Activated T-helper 2 cell treated with anti-CD3 and anti-CD28 coated beads, Interferon-gamma antibody, Interleukin-2, Interleukin-4, amounts not matched to agents 10 μg/mL and 5 μg/mL and 100 μg/mL, durations not matched to agents 14 hours and 24 hours and 36 hours (primary cell): ENCODE measurements at places on chromosomes 5 and 9. TPM values are rescaled to one million over a fixed set of nuclear protein-coding genes. Genes with fewer than 3 reads are reported as not detected.
A peak's percentile ranks its signal among the peaks of the same experiment; 100 is the strongest.

DNA sequence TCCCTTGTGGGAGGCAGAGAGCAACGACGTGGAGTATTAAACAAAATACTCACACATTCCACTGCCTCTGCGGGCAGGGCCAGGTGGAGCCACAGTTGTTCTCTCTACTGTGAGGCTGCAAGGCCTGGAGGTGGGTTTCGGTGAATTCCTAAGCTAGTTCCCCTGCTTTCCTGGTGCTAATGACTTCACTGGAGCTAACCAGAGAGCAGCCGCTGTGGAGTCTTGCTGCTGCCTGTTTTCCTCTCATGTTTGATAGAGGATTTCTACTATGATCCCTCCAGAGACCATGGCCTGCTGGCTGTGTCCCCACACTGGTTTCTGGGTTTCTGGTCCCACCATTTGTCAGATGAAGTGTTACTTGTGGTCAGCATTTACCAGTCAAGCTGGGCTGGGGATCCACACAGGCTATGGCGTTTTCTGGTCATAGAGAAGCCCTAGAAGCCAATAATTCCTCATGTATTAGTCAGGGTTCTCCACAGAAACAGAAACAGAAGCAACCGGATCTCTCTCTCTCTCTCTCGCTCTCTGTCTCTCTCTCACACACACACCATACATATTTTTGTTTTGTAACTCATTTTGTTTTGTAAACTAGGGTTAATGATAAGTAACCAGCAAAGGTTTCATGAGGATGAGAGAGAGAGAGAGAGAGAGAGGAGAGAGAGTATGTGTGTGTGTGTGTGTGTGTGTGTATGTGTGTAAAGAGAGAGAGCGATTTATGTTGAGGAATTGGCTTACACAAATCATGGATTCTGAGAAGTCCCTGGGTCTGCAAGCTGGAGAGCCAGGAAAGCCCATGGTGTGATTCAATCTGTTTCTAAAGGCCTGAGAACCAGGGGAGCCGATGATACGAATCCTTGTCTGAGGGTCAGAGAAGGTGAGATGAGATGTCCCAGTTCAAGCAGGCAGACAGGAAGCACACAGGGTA lies 403.0 kb downstream of the GADD45G start:
- H3K27ac ChIP-seq: no peak overlapping the region
- no peaks in the 10 kb centered on the region for H3K4me1 ChIP-seq
- no peak for DNase-seq
- H3K27me3 ChIP-seq: peaks cover 24% of the 10 kb centered on the region
- no peaks in the 10 kb centered on the region for H3K36me3 ChIP-seq

DNA sequence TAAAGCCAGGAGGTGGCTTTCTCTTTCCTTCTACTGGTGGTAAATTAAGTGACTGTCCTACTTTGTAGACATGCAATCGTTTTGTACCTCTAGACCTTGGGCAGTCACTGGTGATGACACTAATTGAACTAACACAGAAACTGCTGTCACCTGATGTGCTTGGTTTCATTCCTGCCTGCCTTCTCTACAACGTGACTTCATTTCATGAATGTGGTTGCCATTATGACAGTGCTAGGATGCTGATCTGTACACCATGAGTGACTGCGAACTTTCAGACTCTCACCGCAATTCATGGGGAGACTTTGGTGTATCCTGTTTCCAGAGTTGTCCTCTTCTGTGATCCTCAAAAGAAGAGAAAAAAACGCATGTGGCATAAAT lies 47.5 kb downstream of the UBE2QL1 start:
- H3K4me1 ChIP-seq: peaks cover 50% of the 10 kb centered on the region
- H3K27me3 ChIP-seq: peaks cover 24% of the 10 kb centered on the region
- peak overlapping the region; percentile 74 for H3K27ac ChIP-seq

DNA sequence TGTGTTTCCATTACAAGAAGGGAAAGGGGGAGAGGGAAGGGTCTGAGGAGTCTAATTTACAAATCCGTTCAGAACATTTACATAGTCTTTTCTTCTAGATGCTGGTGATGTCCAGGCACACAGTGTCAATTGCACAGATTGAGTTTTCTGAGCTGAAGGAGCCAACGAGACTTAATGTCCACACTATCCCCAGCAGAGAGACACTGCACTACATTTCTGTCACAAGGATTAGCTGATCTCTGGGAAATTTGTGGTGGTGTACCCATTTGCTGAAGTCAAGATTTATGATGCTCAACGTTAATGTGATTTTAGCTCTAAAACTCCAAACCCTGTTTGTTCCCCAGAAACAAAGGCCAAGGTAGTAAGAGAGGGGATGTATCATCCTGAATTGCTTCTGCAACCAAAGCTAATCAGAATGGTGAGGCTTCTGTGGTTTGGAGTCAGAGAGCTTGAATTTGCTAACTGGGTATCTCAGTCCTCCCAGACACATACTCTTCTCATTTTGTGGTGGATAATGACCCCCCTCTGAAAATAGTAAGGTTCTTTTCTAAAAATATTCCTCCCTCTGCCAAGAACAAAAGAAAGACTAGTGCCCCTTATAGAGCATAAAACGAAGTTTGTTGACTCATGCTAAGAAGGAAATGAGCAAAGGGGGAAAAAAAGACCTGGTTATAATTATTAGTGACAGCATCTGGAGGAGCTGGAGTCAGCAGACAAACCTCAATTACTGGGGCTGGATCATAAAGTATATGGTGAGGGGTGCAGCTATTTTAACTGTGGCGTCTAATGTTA lies 416.9 kb downstream of the PSAT1 start:
- no peaks in the 10 kb centered on the region for H3K36me3 ChIP-seq
- no peak overlapping the region for H3K4me3 ChIP-seq
- H3K4me1 ChIP-seq: no peaks in the 10 kb centered on the region
- H3K27ac ChIP-seq: no peak overlapping the region
- H3K27me3 ChIP-seq: no peaks in the 10 kb centered on the region
- no peak for DNase-seq

The MUSK gene
- total RNA-seq: not detected in 2 replicates

DNA sequence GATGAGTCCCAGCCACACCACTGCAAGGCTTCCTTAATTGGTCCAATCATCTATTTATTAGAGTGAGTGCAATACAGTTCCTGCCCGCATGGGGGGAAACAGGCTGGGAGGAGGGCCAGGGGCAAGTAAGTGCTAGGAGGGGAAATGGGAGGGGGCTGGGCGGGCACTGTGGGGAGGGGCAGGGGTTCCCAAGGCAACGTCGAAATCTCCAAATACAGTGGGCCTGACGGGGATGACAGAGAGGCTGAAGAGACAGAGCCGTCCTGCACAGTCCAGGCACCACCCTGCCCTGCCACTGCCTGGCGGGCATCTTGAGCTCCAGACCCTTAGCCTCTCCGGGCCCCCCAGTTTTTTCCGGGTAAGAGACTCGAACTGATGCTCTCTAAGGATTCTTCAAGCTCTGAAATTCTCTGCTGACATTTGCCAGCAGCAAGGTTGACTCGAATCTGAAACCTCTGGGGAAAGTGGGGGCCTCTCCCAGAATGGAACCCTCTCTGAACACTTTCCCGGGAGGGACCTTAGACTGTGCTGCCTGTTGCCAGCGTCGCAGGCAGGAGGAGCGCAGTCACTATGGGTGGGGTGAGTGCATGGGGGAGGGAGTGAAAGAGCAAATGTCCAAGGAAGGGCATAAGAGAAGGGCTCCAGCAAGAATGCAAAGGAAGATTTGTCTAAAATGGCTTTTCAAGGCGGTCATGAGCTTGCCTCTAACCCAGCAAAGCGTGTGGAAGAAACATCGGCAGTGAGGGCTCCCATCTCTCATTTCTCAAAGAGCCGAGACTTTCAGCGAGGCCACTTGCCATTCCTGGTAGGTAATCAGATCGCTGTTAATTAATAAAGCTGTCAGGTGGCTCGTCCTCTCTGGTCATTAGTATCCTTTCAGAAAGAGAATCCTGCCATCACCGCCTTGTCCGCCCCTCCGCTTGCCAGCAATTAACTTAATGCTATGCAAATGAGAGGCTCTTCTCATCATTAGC lies 99.0 kb downstream of the GTF3C4 start:
- H3K4me1 ChIP-seq: peaks cover 24% of the 10 kb centered on the region
- peaks cover 17% of the 10 kb centered on the region for H3K36me3 ChIP-seq
- peak; percentile 56 for DNase-seq
- H3K27me3 ChIP-seq: peaks cover 15% of the 10 kb centered on the region

The NHP2 gene
- 221 and 228 TPM in 2 replicates for total RNA-seq

DNA sequence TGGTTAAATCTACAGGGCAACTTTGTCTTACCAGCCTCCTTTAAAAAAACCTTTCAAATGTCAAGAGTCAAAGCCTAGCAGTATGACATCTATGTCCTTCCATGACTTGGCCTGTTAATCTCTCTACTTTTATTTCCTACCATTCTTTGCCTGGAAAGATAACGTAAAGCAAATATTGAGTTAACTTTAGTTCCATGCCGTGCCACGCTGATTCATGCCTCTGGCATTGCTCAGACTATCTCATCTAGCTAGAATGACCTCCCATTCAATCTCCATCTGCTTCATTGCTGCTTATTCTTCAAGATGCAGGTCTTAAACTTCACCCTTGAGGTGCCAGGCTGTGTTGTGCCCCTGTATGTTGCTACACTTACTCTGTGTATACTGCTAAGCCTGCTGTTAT lies 729.8 kb downstream of the EFNA5 start:
- H3K4me3 ChIP-seq: no peak overlapping the region
- no peaks in the 10 kb centered on the region for H3K4me1 ChIP-seq
- no peaks in the 10 kb centered on the region for H3K27me3 ChIP-seq
- DNase-seq: no peak

The EFNA5 gene
- total RNA-seq: 0.32 TPM in 1 of 2 replicates, not detected in the other

DNA sequence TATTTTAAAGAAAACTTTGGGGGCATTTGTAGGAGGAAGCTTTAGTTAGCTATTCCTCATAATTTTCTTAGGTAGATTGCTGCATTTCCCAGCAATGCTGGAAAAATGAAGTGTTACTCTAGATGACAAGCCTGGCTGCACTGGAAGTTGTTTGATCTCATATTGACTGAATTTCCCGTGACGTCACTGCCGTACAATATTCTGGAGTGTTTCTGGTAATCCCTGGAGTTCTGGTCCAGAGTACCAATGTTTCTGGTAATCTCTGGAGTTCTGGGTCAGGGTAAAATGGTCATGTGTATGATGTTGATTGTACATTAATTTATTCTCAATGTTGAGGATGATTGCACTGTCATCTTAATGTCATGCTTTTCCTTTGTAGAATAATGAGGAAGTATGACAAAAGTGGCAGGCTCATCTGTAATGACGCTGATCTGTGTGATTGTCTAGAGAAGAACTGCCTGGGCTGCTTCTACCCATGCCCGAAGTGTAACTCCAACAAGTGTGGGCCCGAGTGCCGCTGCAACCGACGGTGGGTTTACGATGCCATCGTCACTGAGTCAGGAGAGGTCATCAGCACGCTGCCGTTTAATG lies 26.2 kb downstream of the ARL14EPL start:
- no peak overlapping the region for H3K4me3 ChIP-seq
- no peak for DNase-seq
- peaks cover 17% of the 10 kb centered on the region for H3K27me3 ChIP-seq

DNA sequence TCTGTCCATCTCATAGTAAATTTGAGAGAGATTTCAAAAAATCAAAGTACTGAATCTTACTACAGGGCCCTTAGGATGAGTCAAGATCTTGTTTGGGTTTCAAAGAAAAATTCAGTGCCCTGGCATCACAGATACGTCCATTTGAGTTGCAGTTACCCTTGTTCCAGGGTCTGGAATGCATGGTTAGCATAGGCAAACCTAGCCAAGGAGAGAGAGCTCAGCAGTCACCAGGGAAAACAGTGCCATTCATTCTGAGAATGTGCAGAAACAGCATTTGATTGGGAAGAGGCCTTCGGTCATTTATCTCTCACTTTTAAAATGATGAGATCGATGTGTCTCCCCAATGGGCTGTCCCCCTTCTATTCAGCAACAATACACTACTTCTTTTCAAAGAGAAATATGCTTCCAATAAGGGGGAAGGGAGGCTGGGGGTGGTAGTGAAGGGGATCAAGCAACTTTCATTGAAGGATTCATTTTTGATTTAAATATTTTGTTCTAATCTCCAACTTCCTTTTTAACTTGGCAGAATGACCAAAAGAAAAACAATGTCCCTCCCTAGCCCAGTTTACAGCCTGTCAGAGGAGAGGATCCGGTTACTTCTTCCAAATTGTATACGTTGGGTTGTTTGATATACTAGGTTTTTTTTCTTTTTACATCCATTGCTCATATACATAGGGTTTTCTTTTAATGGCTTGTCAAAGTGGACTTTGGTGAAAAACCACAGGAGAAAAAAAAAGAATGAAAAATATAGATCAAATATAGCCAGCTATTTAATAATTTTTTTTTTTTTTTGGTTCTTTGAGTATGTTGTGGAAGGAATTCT lies 491.1 kb downstream of the CCDC171 start:
- no peak for DNase-seq
- no peaks in the 10 kb centered on the region for H3K36me3 ChIP-seq
- H3K27ac ChIP-seq: no peak overlapping the region
- no peaks in the 10 kb centered on the region for H3K4me1 ChIP-seq

The IRX1 gene
- not detected in 2 replicates for total RNA-seq

GRCh38 chr5:139644001-139644456 lies 4.1 kb upstream of the CXXC5 start:
- H3K36me3 ChIP-seq: peaks cover 2% of the 10 kb centered on the region
- H3K4me1 ChIP-seq: peaks cover 3% of the 10 kb centered on the region
- peaks cover 28% of the 10 kb centered on the region for H3K27me3 ChIP-seq
- no peak overlapping the region for H3K4me3 ChIP-seq
- H3K27ac ChIP-seq: no peak overlapping the region
- DNase-seq: no peak

DNA sequence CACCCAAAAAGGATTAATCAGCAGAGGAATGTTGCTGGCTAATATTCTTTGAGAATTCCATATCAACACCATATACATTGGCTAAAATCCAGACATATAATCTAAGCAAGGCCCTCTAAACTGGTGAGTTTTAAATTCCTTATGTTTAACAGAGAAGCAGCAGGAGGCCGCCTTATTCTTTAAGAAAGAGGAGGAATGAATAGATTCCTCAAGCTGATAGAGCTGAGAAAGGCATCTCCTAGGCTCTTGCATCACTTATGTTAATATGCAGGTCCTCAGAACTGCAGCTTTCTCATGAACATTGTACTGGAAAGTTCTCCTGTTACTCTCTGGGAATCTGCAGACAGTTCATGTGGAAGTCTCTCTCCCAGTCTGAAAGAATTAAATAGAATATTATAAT lies 20.1 kb upstream of the SMARCA2 start:
- no peaks in the 10 kb centered on the region for H3K36me3 ChIP-seq
- no peaks in the 10 kb centered on the region for H3K4me1 ChIP-seq
- DNase-seq: no peak
- H3K27ac ChIP-seq: no peak overlapping the region

- H3K4me1 ChIP-seq: no peaks in the 10 kb centered on the region
- no peak overlapping the region for H3K27ac ChIP-seq
- no peaks in the 10 kb centered on the region for H3K36me3 ChIP-seq
- no peak overlapping the region for H3K4me3 ChIP-seq
- H3K27me3 ChIP-seq: no peaks in the 10 kb centered on the region
- DNase-seq: no peak
These were observed 528.7 kb upstream of the DAP start for GRCh38 chr5:11289733-11290132.

GRCh38 chr9:125638239-125639045 lies 68.6 kb downstream of the MAPKAP1 start:
- no peak overlapping the region for H3K27ac ChIP-seq
- peaks cover 34% of the 10 kb centered on the region for H3K4me1 ChIP-seq
- DNase-seq: no peak
- no peak overlapping the region for H3K4me3 ChIP-seq
- H3K36me3 ChIP-seq: no peaks in the 10 kb centered on the region

- no peak overlapping the region for H3K4me3 ChIP-seq
- H3K4me1 ChIP-seq: peaks cover 18% of the 10 kb centered on the region
- H3K27ac ChIP-seq: no peak overlapping the region
These were observed 242.9 kb downstream of the EBF1 start for GRCh38 chr5:158856794-158857193.
